ENCODE measurements at places on chromosomes 7 and 10.

GRCh38 chr10:98400482-98400881 lies 14.5 kb downstream of the PYROXD2 start:
- no peak for DNase-seq

DNA sequence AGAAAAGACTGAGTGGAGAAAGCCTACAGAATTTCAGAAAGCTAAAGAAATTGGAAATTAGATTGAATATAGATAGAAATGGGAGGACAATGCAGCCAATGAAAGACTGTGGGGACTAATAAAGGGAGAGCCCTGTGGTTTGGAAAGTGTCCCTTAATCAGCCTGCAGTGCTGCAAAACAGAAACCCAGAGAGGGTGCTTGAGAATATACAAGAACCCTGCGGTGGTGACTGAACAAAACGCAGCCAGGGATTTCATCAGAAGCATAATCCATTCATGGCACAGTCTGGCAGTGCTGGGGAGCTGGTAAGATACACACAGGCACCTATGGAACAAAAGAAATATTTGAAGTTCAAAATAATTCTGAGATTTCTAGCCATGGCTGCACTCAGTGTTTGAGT lies 19.1 kb downstream of the CEP41 start:
- no peak for DNase-seq

DNA sequence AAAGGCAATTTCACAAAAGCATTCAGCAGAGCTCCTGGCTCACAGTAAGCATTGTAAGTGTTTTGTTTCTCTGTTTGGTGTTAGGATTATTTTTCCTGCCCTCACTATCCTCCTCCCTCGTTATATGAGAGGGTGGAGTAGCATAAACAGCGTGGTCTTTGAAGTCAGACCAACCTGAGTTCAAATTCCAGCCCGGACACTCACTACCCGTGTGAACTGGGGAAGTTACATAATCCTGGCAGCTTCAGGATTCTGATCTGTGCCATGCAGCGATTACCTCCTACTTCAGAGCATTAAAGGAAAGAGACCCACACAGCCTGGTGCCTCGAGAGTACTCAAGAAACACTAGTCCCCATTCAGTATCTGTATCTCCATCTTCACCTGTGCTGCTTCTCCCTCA lies 386.5 kb downstream of the INHBA start:
- DNase-seq: no peak

DNA sequence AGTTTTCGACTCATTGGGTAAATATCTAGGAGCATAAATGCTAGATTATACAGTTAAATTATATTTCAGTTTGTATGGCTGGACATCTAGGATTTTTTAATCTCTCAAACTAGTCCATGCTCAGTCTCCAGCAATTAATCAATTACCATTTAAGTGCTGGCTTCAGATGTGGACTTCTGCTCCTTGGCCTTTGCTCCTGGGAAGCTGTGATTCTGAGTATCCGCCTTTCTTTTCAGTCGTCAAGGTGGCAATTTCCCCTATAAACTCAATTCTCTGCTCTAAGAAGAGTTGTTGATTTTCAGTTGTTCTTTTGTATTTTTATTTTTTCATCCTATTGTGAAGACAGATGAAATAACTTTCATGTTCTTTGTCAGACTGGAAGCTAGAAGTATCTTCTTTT lies 23.7 kb downstream of the TFPI2 start:
- no peak for DNase-seq

DNA sequence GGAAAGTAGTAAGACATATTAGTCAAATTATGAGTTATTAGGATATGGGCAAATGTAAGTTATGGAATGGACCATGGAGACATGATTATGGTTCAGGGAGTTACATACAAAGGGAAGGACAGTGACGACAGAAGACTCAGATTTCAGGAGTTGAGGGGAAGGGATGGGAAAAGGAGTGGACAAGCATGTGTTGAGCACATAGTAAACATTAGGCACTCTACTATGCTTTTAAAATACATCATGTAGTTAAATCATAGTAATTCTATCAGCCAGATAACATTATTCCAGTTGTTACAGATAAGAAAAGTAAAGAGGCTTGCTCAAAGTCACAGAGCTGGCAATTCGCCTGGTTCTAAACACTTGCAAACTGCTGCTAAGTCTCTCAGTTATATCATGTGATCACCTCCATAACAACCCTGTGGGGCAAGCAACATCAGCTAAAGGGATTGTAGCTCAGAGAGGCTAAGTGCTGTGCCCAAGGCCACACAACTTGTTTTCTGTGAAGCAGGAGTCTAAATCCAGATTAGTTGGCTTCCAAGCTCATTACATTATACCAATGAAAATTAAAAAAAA lies 115.2 kb upstream of the MDFIC start:
- DNase-seq: no peak

DNA sequence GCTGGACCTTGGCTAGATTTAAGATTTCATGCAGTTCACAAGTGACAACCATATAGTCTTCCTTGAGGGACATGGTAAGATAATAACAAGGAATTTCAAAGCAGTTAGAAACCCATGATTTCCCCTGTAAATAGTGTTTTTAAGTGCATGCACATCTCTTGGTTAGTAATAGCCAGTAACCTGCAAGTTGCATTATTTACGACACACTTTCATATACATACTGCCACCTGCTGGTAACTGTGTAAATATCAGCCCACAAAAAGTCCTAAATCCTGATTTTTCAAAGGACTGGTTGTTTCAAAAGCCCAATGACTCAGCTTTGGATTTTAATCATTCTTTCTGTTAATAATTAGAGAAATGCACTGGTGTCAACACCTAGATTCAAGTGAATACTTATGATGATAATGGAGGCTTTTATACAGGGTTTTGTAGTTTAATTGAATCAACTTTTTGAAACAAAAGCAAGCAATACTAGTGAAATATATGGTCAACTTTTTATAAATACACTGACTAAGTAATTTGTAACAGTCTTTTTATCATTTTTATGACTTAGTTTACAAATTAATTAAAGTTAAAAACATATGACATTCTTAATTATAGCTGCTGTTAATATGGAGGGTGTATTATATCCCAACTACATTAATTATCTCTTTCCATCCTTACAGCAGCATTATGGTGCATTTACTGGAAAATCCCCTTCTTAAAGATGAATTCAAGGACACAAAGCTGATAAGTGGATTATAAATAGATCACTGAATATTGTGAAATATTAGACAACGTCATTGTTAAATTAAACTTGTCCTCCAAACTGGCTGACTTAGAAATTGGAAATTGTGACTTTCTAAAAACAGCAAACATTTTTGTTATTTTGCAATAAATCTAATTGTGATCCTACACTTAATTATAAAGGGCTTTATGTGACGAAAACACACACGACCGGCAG lies 367.7 kb upstream of the SEMA3D start:
- peak; percentile 72 for DNase-seq

DNA sequence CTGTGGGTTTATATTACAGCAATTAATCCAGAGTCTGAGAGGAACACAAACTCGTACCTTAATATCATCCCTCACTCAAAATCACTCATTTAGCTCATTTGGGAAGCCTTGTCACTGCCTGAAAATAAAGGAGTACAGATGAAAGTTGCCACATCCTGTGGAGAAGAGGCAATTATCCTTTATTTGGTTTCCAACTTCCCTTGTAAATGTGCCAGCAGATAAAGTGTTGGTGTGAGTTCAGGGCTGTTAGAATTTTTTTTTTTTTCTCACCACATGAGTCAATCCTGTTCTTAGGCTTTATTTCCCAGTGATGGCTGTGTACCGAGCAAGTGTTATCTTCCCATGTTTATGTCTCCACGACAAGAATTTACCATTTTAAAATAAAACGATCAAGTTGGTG lies 99.0 kb upstream of the SMIM30 start:
- DNase-seq: no peak

- no peak for DNase-seq
Measured at GRCh38 chr7:39919646-39920045, 30.4 kb upstream of the CDK13 start.

DNA sequence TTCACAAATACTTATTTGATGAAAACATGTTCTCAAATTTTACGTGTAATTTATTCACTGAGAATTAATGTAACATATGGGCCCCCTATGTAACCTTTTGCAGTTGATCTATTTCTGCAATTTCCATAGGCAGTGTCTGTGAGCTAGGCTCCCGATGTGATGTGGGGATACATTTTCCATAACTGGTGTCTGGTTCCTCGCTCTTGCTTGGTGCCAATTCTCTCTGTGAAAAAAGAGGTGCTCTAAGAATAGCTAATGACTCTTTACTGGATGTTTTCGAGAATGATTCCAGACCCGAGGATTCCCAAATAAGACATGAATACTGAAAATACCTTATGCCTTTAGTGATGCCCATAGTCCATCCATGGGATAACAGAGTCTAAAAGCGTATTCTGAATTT lies 286.7 kb upstream of the FZD8 start:
- DNase-seq: no peak

DNA sequence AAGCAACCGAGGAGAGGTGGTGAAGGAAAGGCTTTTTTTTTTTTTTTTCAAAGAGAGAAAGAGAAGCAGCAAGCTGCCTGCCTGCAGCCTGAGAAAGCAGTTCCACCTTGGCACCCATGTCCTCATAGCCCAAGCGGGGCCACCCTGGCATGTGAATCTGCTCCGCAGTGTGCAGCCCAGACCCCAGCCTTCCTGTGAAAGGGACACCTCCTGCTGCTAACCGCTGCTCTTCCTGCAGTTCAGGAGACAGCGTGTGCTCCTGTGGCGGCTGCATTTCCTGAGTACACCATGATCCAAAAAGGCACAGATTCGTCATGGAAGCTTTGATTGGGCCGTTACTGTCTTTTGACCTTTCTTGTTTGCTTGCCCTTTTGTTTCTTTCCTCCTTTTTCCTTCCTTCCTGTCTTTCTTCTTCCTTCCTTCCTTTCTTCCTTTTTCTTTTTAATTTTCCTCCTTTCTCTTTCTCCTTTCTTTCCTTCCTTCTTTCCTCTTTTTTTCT lies 38.1 kb downstream of the IKZF1 start:
- DNase-seq: no peak

DNA sequence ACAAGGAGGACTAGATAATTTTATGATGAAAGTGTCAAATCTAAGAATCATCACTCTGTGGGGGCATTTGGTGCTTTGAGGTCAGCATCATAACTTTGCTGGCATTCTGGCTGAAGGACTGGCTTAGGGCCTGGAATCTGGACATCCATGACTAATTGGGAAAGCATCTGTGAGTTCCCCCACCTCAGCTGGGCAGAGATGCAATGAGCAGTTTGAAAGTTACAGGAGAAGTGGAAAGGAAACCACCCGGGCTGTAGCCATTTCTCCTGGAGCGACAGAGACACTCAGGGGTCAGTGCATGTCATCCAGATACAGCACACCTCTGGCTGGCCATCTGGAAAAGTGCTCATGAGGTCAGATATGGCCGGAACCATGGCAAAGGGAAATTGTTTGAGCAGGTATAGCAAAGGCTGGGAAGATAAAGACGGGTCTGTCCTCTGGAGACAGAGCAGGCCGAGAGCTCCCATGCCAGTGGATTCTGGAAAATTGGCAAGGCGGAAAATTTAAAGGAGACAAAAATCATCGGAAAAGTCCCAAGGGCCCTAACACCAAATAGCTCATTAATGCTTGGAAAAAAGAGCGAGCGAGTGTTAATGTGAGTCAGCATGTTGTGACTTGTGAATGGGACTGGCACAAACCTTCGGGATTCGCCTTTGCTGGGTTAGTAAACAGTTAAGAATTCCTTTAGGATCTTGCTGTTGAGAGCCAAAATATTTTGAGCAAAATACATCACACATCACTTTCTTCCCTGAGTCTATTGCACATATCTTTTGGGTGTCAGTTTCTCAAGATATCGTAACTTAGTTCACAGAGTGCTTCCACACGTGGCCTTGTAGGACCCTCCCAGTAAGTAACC lies 188.4 kb upstream of the AGK start:
- DNase-seq: peak; percentile 25

DNA sequence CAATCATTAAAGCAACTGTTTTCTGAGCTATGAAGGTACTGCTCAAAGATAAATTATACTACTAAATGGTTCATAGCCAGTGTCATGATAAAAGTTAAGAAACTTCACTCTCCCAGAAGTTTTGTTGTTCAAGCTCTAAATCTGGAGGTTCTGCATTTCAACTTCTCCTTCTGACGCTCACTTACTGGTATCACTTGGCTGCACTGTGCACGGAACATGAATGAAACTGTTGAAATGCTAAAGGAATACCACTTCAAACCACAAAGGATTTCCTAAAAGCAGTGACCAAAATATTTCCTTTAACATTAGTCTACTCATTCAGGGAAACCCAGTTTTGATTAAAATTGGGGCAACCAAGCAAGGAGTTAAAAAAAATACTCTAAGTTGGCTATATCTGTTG lies 93.6 kb downstream of the UBE2H start:
- no peak for DNase-seq

DNA sequence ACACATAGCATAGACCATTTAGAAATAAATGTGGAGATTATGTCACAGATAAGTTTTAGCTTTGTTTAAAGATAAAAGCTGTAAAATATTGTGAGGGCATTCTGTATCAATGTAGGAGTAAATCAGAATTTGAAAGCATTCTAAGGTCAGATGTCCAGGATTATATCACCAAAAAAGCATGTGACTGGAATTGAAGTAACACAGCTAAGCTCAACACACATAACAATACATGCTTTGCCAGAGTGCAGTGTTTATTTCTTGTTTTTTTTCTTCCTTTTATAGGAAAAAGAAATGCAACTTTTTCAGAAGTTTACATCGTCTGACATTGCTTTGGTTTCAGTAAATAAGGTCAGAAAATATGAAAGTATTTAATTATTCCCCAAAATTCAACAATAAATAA lies 183.4 kb downstream of the HTR7 start:
- no peak for DNase-seq

DNA sequence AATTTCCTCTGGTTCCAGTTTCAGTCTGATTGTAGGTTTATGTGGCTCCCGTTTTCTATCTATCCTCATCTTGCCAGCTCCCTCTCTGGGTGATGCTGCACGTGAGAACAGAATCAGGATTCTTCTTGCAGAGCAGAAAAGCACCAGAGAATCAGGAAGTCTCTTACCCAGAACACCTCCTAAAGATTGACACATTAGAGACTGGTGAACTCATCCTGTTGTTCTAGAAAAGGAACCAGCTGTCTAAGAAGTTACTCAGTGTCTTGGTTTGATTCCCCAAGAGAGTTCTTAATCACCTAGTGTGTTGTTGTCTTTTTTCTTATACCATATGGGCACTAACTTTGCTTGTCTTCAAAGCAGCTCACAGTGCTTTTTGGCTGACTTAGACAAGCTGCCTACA lies 152.4 kb downstream of the DGKI start:
- no peak for DNase-seq

- DNase-seq: no peak
Measured at GRCh38 chr7:157675427-157675927, 338.7 kb downstream of the DNAJB6 start.

- no peak for DNase-seq
Measured at GRCh38 chr7:123709525-123709924, 39.3 kb downstream of the WASL start.

- peak; percentile 32 for DNase-seq
Measured at GRCh38 chr10:93482145-93482834, at the start of gene MYOF. Gene MYOF (minus strand): TSS chr10:93482334. CDS start chr10:93482194, 140 bp downstream.

DNA sequence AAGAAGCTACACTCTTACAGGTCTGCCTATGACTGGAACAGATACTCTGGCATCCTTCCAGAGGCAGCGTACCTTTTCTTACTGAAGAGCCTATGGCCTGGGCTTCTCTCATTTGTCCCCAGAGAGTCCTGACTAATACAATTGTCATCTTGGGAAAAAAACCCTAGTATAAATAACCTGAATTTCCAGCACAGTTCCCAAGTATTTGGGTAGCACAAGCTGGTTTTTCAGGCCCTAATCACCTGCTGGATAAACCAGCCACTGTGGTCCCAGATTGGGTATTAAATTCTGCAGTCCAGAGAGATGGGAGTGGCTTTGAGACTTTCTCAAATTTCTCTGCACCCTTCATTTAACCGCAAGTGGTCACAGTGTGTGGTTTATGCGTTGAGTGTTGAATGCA lies 186.8 kb upstream of the NEBL start:
- DNase-seq: no peak

Data from SK-N-DZ (cell line).